Urothelium cell line (cell line): ENCODE measurements at places on chromosomes 4 and X.

- DNase-seq, result no peak
Observed at GRCh38 chr4:188485906-188486305, 346.7 kb downstream of the TRIML1 start.

DNA sequence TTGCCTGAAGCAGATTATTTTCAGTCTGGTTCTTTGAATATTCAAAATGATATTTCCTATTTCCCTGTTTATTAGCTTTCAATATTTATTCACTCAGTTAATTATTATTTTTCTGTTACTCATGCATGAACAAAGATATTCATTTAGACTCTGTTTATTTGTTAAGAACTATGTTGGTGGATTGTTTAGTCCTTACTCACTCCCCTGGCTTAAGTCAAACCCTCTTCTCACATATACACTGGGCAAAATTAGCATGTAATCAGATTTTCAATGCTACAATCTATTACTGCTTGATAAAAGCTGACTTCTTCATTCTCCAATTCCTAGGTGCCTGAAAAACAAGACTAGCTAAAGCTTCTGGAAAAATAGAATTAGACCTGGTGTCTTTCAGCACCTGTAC is 335.8 kb downstream of the FAT4 start:
- DNase-seq, result no peak

DNA sequence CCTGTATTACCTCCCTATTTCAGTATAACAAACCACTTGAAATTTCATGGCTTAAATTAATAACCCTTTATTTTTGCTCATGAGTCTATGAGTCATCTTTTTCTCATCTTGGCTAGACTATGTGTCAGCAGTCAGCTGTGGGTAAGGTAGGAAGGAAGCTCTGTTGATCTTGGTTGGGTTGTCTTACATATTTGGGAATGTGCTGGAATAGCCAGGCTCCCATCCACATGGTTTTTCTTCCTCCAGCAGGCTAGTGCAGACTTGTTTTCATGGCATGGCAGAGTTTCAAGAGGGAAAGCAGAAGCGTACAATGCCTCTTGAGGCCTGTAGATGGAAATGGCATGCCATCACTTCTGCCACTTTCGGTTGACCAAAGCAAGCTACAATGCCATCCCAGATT is 89.7 kb downstream of the LINC00632 start:
- no peak for DNase-seq

- DNase-seq, result no peak
Observed at GRCh38 chrX:152936306-152936705, 38.4 kb downstream of the ZNF185 start.

DNA sequence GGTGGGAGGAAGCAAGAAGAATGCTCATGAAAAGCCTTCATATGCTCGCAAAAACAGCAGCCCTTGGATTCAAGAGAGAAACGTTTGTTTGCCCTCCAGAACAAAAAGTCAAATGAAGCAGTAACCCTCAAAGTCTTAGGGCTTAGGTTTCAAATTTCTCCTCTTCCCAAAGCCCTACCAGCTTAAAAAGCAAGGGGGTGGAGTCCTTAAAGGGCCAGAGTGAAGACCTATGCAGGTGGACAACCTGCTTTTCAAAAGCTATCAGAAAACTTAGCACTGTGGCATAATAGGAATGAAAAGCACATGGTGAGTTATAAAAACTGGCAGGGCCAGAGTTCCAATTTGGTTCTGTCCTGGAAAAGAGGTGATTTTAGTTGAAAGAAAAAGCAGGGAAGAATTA is 253.3 kb downstream of the NAP1L3 start:
- DNase-seq, result no peak
